WTC11 (cell line): ENCODE measurements at places on chromosomes 7 and 10.

- no peak for DNase-seq
These were observed 359.8 kb downstream of the PCDH15 start for GRCh38 chr10:54441275-54441674.

DNA sequence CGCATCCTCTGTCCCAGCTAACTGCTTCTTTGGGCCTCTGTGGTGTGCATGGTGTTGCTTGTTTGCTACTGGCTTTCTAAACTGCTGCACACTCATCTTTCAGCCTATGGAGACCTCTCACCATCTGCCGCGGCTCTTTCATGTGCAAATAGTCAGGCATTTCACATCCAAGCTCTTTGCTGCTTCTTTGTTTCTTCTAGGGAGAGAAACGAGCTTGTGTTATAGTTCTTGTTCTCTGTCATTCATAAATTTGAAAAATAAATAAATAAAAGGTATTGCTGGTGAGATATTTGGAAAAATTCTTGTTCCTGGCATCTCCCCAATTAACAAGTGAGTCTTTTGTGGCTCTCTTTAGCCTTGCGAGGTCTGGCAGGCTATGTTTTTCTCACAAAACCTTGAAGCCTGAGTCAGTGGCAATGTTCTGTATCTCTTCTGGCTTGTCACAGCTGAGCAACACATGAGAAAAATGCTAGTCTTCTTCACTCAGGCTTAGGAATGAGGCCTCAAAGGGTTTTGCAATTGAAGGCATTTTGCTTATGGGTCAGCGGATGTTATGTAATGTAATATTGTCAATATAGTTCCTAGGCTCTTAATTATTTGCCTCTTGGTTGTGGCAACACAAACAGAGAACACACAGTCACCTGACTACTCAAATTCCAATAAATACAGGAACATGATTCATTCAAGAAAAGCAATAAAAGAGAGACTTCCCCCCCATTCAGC, 274.0 kb downstream of the FRMD4A start:
- DNase-seq, result no peak

DNA sequence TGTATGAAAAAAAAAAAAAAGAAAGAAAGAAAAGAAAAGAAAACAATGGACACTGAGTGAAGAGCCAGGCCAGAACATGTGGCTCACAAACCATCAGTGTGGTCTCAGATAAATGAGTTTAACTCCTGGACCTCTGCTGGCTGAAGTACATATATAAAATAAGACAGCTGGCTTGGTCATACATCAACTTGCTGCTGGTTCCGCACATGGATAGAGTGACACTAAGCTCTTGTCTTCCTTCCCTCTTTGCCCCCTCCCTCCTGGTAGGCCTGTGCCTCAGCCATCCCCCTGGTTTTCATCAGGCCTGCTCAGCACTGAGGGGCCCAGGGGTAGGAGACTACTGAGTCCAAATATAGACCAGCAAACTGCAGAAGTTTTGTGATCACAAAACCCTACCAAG, 58.1 kb upstream of the DGKI start:
- no peak for DNase-seq

- peak; percentile 21 for DNase-seq
These were observed 31.7 kb downstream of the CAMK2B start for GRCh38 chr7:44293561-44294324.

DNA sequence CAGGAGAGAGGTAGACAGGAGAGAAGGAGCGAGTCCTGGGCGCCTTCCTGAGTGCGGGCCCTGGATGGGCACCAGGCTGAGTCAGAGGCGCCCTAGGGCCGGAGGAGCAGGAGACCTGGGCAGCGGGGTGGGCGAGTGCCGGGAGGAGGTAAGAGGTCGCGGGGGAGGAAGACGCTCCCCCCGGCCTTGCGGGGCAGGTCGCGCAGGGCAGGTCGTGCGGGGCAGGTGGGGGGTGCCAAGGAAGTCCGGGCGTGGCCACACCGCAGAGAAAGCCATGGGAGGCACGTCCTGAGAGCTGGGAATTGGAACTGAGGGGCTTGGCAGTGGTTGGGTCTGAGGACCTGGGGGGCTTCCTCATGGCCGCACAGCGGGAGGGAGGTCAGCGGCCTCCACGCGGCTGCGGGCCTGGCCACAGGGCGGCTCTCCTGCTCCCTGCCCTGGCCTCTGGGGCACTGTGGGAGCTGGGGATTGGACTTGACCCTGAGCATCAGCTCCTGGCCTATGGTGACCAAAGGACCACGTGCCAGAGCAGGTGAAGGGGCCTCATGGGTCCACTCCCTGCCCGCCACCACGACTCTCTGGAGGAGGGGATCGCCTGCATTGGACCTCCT, 935 bp downstream of the MMP21 start:
- DNase-seq, result no peak
